GM18507 (cell line): ENCODE measurements at places on chromosomes 6 and 20.

GRCh38 chr6:131065112-131065823, 2.2 kb upstream of the EPB41L2 start:
- DNase-seq: no peak

GRCh38 chr6:48111575-48111974, 578 bp upstream of the PTCHD4 start:
- no peak for DNase-seq

GRCh38 chr20:63084563-63084927, 77.8 kb upstream of the BHLHE23 start:
- no peak for DNase-seq

DNA sequence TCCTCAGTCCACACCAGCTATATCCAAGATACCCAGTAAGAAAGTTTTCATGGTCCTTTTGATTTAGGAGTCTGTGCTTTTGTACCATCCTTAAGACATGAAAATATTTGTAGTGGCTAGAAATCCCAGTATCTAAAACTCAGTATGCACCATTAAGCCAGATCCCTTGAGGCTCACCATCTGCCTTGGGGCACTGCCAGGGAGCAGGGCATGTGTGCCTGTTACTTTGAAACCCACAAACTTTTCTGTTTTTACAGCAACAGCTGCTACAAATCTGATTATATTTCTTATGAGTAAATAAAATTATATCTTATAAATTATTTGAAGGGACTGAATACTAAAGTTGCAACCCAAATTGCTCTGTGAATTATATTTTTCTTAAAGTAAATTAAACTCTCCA, 290.5 kb upstream of the MANEA start:
- DNase-seq: no peak

DNA sequence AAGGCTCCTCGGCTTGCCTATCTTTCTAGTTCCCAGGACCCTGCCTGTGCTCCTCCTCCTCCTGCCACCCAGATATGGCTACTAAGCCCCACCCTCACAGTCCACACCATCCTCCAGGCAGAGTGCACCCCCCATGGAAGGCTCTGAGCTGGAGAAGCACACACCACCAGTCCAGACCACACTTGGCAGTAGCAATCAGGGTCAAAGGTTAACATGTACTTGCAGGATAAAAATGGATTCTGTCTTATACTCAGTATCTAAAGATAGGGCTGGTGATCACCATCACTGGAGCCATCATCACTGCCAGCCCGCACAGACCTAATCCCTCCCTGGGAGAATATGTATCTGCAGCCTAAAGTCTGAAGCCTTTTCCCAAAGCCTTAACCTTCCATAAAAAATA, 83.4 kb downstream of the PRKN start:
- DNase-seq: no peak

GRCh38 chr6:21033575-21034026, 499.3 kb downstream of the CDKAL1 start:
- no peak for DNase-seq

DNA sequence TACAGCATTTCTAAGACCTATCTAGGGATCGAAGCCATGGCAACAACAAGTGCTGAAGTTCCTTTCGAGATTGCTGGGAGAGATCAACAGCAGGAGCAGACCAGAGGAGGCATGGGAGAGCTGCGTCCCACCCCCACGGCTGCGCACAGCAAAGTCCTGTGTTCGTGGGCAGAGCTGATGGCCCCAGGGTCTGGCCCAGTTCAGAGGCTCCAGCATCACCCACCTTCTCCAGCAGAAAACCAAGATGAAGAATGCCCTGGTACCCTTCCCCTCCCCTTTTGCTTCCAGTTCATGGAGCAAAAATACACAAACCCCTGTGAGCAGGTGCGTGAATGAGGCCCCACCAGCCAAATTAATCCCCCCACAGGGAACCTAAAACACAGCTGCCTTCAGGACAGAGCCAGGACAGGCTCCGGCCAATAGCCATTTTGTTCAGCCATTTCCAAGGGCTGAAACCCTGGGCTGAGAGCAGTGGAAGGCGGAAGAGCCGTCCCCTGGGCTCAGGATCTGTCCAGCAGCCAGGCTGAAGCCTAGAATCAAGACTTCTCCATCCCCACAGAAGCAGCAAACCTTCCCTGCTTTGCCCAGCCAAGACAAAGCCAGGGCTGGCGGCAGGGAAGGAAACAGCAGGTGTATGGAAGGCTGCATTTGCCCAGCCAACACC, 102.8 kb downstream of the PREX1 start:
- DNase-seq: no peak

DNA sequence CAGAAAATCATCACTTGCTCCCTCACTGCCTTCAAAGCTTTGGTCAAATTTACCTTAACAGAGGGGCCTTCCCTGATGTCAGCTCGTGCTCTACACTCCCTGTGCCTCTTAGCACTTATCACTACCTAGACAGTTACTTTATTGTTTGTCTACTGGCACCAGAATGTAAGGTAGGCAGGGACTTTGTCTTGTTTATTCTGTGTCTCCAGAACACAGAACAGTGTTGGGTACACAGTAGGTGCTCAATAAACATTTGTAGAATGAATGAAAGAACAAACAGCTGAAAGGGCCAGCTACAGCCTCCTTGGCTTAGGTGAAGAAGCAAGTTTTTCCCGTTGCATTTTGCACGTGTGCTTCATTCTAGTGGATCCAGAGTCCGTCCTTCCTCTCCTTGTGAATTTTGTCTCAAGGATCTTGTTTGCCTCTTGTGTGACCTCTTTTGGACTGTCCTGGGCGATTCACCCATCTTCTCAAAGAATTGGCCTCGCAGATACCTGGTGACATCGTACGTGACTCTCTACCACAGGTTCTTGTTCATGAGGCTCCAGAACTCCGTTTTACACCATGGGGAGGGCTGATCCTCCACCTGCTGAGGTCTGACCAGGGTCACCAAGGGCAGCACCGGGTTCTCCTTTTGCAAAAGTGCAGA, 84.2 kb upstream of the ARMC2 start:
- DNase-seq: no peak

GRCh38 chr6:16436550-16436949, 198.2 kb downstream of the GMPR start:
- no peak for DNase-seq

DNA sequence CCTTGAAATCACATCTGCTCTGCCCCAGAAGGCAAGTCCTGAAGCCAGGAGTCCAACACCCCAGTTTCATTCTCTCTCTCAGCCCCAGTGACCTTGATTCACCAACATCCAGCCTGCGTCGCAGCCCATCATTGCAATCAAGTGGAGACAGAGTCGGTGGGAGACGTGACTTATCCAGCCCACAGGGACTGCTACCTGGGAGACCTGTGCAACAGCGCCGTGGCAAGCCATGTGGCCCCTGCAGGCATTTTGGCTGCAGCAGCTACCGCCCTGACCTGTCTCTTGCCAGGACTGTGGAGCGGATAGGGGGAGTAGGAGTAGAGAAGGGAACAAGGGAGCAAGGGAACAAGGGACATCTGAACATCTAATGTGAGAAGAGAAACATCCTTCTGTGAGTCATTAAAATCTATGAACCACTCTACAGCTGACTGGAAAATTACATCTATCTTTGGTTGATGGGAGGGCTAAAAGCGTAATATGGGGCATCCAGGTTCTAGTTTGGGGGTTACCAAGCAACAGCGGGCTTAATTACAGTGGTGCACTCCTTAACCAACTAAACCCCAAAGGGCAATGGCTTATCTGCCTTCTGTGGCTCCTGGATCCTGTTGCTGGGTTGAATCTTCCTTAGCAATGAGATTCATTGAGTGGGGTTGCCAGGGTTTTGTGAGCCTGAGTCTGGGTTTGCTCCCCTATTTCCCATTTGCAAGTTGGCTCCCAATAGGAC, 2.5 kb downstream of the LY6G6D start:
- no peak for DNase-seq

GRCh38 chr6:169853196-169854082, 102.0 kb downstream of the ERMARD start:
- DNase-seq: no peak

- DNase-seq: no peak
These were observed 53.6 kb upstream of the EDN3 start for GRCh38 chr20:59246691-59247400.

GRCh38 chr6:73556836-73557235, 36.0 kb upstream of the EEF1A1 start:
- no peak for DNase-seq

GRCh38 chr6:156877126-156877863, 100.1 kb downstream of the ARID1B start:
- DNase-seq: no peak

DNA sequence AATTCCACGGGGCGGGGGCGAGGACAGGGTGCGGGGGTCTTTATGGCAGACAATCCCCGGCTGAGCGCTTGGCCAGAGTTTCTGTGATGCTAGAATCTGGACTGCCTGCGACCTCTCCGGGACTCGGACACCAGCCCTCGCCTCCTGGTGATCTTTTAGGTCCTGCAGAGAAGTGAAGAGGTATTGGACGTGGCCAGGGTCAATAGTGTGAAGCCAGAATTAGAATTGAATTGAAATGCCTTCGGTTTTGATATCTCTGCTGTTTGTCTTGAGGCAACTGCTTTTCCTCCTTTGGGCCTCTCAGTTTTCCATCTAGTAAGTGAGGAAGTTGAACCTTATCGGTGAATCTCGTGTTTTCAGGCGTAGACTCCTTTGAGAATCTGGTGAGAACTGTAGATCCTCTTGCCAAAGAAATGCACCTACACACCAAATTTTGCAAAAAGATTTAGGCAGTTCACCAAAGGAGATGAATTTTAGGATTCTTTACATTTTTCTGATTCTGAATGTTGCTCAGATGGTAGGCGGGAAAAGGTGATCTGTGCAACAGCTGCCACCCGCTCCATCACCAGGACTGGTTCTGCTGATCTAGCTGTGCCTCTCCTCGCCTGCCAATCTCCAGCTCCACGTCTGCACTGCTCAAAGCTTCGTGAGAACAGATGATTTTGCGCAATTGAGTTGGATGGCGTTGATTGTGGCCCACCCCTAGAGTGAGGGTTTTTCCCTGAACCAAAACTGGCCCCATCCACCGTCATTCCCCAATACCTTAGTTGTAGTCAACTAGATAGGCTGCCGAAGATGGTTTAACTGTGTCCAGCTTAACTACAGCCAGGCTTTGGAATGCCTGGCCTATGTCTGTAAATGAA, 837 bp upstream of the OSER1 start:
- DNase-seq: no peak

- DNase-seq: no peak
These were observed 197.9 kb downstream of the TFAP2C start for GRCh38 chr20:56826705-56827665.

DNA sequence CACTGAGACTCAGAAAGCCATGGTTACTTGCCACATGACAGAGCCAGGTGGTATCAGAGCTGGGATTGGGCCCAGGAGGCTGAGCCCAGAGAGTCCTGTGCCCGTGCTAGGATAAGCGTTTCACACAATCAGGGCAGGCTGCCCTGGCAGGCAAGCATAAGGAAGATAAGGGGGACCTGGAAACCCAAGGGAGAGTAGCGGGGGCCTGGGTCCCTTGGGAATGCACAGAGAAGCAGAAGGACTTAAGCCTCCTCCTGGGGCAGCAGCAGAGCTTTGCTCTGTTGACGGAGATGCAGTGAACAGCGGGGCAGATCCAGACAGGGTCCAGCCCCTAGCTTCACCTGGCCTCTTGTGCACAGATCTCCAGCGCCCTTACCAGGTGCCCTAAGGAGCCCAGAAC, 8.7 kb downstream of the TRIB3 start:
- no peak for DNase-seq

DNA sequence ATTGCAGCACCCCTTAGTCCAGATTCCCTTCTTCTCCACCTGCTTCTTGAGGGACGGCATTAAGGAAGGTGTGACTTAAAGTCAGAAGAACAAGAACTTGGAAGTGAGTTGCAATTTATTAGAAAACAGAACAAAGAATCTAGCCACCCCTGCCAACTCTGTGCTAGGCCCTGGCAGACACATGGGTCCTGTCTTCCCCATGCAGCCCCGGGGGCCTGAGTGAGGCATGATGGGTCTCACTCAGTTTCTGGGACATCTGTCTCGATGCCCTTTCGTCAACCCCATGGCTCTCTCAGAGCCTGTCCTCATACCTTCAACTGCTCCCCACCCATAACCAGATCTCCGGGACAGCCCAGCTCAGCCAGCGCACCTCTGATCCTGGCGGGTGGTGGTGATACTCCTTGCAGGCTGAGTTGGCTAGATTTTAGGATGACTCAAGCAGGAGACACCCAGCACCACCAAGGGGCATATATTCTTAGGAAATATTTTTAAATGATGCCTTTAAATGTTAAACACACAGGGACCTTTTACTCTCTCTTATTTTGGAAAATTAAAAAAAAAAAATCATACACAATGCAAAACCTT, 143.2 kb upstream of the RNF24 start:
- DNase-seq: no peak

DNA sequence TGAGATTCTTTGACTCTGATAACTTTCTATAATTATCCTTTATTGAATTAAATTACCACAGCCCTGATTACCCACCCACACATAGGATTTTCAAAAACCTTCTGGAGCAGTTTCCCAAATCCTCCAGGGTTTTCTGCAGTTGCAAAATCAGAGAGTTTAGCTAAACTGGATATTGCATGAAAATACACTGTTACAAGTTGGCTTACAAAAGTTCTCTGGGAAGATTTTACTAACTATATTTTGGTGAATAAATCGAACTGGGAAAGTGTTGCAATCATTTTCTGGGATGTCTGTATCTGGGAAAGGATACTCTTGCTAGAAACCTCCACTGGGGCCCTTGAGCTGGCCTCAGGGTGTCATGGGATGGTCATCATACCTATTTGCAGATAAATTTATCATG, 97.6 kb upstream of the STMND1 start:
- DNase-seq: no peak

- DNase-seq: no peak
These were observed 8.5 kb downstream of the ACSS1 start for GRCh38 chr20:25049261-25050060.

DNA sequence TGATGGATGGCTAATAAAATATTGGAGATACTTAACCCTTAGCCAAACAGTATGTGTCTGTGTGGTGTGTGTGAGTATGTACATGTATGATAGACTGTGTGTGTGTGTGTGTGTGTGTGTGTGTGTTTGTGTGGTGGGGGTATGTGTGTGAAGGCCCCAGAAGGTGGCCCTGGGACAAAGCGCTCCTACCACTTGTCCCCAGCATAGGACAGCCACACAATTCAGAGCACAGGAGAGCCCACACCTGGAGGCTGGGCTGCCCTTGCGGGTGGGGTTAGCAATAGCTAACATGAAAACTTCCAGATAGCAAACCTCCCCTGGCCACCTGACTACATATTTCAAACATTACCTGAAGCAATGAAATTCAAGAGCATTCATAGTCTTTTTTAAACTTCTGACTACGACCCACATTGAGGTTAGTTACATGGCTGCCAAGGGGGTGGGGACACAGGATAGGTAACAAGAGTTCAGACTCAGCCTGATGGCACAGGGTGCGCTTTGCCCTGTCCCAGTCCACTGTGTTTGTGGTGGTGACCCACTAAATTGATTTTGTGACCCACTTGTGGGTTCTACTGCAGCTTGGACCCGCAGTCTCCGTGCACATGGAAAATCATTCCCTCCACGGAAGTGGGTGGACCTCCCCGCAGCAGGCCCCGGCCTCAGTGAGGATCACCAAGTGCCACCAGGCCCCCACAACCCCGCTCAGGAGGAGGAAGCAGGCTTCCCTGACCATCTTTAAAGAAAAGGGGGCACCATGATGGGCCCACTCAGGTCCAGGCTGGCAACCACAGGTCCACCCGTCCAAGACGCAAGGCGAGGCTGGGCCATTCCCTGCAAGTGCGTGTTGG, 34.8 kb downstream of the ZC3H12D start:
- DNase-seq: no peak
